H1 (cell line): ENCODE measurements at places on chromosomes 13 and 19. TPM values are rescaled to one million over a fixed set of nuclear protein-coding genes. Genes with fewer than 3 reads are reported as not detected.
A peak's percentile ranks its signal among the peaks of the same experiment; 100 is the strongest.

NRTN gene
- total RNA-seq = 4.6 and 5.3 TPM in 2 replicates

LGALS14 gene
- total RNA-seq = 0.50 and 1.1 TPM in 2 replicates

CEACAM16 gene
- not detected in 2 replicates for total RNA-seq

RNF225 gene
- total RNA-seq = 1.0 and 1.2 TPM in 2 replicates

PGLYRP2 gene
- total RNA-seq = not detected in 2 replicates

LRRC8E gene
- 2.9 and 3.4 TPM in 2 replicates for total RNA-seq

TEKTIP1 gene
- 1.0 and 1.1 TPM in 2 replicates for total RNA-seq

PDX1 gene
- not detected in 2 replicates for total RNA-seq

ZNF578 gene
- 4.2 TPM in 2 replicates for total RNA-seq

PPFIA3 gene
- total RNA-seq = 25.3 and 28.0 TPM in 2 replicates

DNA sequence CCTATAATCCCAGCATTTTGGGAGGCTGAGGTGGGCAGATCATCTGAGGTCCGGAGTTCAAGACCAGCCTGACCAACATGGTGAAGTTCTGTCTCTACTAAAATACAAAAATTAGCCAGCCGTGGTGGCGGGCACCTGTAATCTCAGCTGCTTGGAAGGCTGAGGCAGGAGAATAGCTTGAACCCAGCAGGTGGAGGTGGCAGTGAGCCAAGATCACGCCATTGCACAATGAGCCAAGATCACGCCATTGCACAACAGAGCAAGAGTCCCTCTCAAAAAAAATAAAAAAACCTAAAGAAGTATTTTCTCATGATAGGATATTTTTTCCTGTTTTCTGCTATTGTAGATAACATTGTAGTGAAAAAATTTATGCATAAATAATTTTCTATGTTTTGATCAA, 13.3 kb downstream of the IFT88 start:
- no peaks in the 10 kb centered on the region for H3K4me1 ChIP-seq
- no peak for DNase-seq
- no peaks in the 10 kb centered on the region for H3K36me3 ChIP-seq

- H3K4me3 ChIP-seq = no peak overlapping the region
- 0 out of 2 replicates have a peak overlapping the region, but pooled peaks have one; percentile 11 for H3K27ac ChIP-seq
- DNase-seq = no peak
- H3K4me1 ChIP-seq = peaks cover 7% of the 10 kb centered on the region
- no peaks in the 10 kb centered on the region for H3K36me3 ChIP-seq
- no peaks in the 10 kb centered on the region for H3K27me3 ChIP-seq
Observed at GRCh38 chr19:19444681-19445155, 39.2 kb downstream of the GATAD2A start.

GRCh38 chr19:2820112-2820702, 539 bp downstream of the ZNF554 start:
- H3K27ac ChIP-seq = no peak overlapping the region
- DNase-seq = no peak
- no peaks in the 10 kb centered on the region for H3K36me3 ChIP-seq
- peak overlapping the region; percentile 78 for H3K4me3 ChIP-seq
- H3K27me3 ChIP-seq = no peaks in the 10 kb centered on the region
- H3K4me1 ChIP-seq = no peaks in the 10 kb centered on the region

DNA sequence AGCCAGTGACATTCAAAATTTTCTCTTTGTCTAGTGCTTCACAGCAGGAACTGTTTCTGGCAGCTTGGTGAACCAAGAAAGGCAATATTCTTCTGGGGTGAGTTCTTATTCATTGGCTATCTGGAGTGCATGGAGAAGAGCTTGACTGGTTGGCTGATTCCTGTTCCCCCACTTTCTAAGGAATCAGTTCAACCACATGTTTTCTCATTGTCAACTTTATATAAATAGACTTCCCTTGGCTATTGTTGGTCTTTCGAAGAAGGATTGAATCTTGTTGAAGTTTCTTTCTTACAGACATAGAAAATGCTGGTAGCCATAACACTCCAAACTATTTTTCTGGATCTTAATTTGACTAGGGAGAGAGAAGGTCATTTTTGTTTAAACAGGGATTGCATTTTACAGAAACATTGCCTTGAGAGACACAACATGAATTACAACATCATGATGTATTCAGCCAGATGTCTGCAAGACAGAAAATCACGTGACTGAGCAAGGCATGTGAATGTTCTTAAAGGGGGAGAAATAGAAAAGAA, 85.2 kb downstream of the EDNRB start:
- no peaks in the 10 kb centered on the region for H3K27me3 ChIP-seq
- H3K4me3 ChIP-seq = no peak overlapping the region
- no peak for DNase-seq

- no peak overlapping the region for H3K4me3 ChIP-seq
- H3K36me3 ChIP-seq = peaks cover 7% of the 10 kb centered on the region; the same call in 1 of the 2 replicates
- no peak overlapping the region for H3K27ac ChIP-seq
- no peaks in the 10 kb centered on the region for H3K4me1 ChIP-seq
Observed at GRCh38 chr19:32638625-32639024, 36.4 kb downstream of the ANKRD27 start.

DNA sequence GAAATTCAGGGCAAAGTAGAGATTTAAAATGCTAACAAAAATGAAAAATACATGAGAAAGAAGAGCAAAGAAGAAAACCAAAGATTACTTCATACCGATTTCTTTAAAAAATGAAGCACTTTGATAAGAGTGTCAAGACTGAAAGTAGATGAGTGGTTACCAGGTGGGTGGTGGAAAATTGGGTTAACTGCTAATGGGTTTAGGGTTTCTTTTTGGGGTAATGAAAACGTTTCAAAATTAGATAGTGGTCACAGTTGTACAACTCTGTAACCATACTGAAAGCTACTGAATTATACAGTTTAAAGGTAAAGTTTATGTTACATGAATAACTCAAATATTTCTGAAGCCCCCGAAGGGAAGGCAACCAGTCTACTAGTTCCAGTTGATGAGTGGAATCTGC, 179.4 kb downstream of the NDFIP2 start:
- no peak for DNase-seq
- no peak overlapping the region for H3K4me3 ChIP-seq
- H3K36me3 ChIP-seq = no peaks in the 10 kb centered on the region
- no peaks in the 10 kb centered on the region for H3K4me1 ChIP-seq
- H3K27me3 ChIP-seq = no peaks in the 10 kb centered on the region

DNA sequence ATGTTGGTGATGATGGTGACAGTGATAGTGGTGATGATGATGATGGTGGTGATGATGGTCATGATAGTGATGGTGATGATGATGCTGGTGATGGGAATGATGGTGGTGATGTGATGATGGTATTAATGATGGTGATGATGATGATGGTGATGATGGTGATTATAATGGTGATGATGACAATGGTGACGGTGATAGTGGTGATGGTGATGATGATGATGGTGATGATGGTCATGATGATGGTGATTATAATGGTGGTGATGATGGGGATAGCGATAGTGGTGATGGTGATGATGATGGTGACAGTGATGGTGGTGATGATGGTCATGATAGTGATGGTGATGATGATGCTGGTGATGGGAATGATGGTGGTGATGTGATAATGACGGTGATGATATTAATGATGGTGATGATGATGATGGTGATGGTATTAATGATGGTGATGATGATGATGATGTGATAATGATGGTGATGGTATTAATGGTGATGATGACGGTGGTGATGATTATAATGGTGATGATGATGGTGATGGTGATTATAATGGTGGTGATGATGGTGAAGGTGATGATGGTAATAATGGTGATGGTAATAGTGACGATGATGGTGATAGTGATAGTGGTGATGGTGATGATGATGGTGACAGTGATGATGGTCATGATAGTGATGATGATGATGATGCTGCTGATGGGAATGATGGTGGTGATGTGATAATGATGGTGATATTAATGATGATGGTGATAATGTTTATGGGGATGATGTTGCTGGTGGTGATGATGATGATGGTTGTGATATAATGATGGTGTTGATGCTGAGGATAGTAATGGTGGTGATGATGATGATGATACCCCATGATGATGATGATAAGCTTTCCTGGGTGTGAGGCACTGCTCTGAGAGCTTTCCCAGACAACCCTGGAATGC, 7.7 kb downstream of the C13orf46 start:
- H3K27me3 ChIP-seq = no peaks in the 10 kb centered on the region
- H3K27ac ChIP-seq = no peak overlapping the region
- H3K4me3 ChIP-seq = no peak overlapping the region
- no peaks in the 10 kb centered on the region for H3K4me1 ChIP-seq
- no peaks in the 10 kb centered on the region for H3K36me3 ChIP-seq

DNA sequence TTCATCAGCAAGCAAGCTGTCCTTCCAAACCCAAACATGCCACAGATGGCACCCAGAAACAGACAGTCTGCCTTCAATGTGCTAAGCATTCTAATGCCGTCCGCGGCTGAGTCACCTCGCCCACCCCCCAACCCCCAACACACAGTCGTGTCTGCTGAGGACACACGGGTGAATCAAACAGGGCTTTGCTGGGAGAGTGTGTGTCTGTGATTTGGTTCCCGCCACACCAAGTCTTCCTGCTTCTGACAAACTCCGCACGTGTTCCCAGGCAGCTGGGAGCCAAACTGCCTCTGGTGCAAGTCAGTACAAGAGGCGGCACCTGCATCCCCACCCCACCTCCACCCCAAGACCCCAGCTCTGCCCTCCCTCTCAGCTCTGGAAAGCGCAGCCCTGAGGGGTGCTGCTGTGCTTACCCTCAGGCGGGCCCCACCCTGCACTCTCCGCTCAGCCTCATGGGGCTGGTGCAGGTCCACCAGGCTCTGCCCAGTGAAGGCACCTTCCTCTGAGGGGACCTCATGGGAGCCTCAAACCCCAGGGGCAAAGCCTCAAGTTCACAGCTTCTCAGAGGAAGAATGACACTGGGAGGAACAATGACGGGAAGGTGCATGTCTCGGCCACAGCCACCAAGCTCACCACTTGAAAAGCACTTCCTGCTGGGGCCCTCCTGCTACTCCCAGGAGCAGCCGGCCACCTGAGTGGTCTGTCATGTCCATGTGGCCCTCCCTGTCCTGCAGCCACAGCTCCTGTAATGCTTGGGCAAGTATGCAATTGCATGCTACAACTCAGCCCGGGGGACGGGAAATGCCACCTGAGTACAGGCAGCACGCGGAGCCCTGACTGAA, 15.0 kb upstream of the SLC35E1 start:
- H3K27me3 ChIP-seq = no peaks in the 10 kb centered on the region
- no peak for DNase-seq
- H3K4me3 ChIP-seq = no peak overlapping the region
- no peak overlapping the region for H3K27ac ChIP-seq

DNA sequence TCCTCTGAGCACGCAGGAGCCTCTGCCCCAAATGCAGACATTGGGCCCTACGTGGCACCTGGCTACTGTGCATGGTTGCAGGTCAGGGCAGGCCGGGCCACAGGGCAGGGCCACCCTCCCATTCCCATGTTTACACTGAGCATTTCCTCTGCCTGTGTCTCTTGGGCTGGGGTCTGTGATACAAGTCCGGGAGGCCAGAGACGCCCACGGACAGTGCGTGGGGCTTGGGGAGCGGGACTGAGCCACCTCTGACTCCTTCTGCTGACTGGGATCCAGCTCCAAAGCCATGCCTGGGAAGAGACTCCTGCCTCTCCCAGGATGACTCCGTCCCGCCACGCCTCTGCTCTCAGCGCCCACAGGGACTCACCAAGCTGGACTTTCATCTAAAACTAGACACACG, 18.8 kb downstream of the GAS6 start:
- no peak overlapping the region for H3K27ac ChIP-seq
- H3K36me3 ChIP-seq = no peaks in the 10 kb centered on the region
- H3K4me1 ChIP-seq = no peaks in the 10 kb centered on the region
- DNase-seq = no peak

- H3K4me3 ChIP-seq = no peak overlapping the region
- H3K4me1 ChIP-seq = no peaks in the 10 kb centered on the region
- H3K27me3 ChIP-seq = no peaks in the 10 kb centered on the region
- no peak overlapping the region for H3K27ac ChIP-seq
- H3K36me3 ChIP-seq = peaks cover 41% of the 10 kb centered on the region
- no peak for DNase-seq
Observed at GRCh38 chr19:11007962-11008532, 47.2 kb downstream of the SMARCA4 start.

DNA sequence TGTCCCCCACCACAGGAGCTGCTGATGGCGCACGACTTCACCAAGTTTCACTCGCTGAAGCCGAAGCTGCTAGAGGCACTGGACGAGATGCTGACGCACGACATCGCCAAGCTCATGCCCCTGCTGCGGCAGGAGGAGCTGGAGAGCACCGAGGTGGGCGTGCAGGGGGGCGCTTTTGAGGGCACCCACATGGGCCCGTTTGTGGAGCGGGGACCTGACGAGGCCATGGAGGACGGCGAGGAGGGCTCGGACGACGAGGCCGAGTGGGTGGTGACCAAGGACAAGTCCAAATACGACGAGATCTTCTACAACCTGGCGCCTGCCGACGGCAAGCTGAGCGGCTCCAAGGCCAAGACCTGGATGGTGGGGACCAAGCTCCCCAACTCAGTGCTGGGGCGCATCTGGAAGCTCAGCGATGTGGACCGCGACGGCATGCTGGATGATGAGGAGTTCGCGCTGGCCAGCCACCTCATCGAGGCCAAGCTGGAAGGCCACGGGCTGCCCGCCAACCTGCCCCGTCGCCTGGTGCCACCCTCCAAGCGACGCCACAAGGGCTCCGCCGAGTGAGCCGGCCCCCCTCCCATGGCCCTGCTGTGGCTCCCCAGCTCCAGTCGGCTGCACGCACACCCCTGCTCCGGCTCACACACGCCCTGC, 4.4 kb upstream of the NOP53 start:
- DNase-seq = no peak
- H3K4me3 ChIP-seq = no peak overlapping the region
- no peak overlapping the region for H3K27ac ChIP-seq
- peaks cover 3% of the 10 kb centered on the region; the same call in 1 of the 2 replicates for H3K36me3 ChIP-seq
- no peaks in the 10 kb centered on the region for H3K27me3 ChIP-seq

DNA sequence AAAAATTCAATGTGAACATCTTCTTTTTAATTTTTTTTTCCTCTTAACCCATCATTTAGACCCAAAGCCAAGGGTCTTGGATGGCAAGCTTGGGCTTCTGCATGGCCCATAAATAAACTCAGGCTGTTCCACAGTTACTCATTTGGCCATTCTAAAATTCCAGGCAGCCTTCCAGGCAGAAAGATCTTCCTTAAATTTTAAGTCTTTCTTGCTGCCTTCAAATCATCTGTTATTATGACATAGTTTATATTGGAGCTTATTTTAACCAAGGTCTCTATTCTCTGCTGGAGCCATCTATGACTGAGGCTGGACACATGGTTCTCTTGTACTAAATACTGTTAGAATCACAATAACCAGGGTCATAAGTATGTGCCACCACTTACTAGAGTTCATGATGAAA, 317.3 kb upstream of the MAB21L1 start:
- no peak overlapping the region for H3K4me3 ChIP-seq
- DNase-seq = no peak
- no peaks in the 10 kb centered on the region for H3K27me3 ChIP-seq
- H3K4me1 ChIP-seq = no peaks in the 10 kb centered on the region

DNA sequence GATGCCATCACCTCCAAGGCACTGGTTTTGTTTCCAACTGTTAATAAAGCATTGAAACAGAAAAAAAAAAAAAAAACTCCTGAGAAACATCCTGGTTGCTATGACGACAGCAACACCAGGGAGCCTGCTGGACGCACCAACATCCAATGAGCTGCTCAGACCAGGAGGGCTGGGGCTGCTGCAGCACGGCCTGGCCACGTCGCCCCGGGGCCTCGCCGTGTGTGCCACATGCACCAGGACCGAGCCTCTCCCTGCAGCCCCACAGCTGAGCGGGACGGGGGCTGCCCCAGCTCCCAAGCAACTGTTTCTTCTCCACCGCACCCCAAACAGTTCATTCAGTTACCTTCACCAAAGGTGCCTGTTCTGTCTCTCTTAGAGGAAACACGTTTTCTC, 54.5 kb downstream of the RASA3 start:
- no peaks in the 10 kb centered on the region for H3K27me3 ChIP-seq
- H3K27ac ChIP-seq = no peak overlapping the region
- no peaks in the 10 kb centered on the region for H3K36me3 ChIP-seq

- no peak for DNase-seq
- no peaks in the 10 kb centered on the region for H3K27me3 ChIP-seq
- no peaks in the 10 kb centered on the region for H3K4me1 ChIP-seq
- H3K36me3 ChIP-seq = peaks cover 25% of the 10 kb centered on the region; the same call in 1 of the 2 replicates
Observed at GRCh38 chr19:7069904-7070226, 362 bp downstream of the ZNF557 start.
